Right ventricle myocardium superior (tissue), 1 donor: ENCODE measurements at places on chromosomes 2 and 18. TPM values are rescaled to one million over a fixed set of nuclear protein-coding genes. Genes with fewer than 3 reads are reported as not detected.

The SERPINB10 gene
- total RNA-seq: not detected

The LRP2 gene
- total RNA-seq: not detected

The CCDC74A gene
- total RNA-seq: 0.35 TPM

The ZNF385B gene
- total RNA-seq: 0.46 TPM

DNA sequence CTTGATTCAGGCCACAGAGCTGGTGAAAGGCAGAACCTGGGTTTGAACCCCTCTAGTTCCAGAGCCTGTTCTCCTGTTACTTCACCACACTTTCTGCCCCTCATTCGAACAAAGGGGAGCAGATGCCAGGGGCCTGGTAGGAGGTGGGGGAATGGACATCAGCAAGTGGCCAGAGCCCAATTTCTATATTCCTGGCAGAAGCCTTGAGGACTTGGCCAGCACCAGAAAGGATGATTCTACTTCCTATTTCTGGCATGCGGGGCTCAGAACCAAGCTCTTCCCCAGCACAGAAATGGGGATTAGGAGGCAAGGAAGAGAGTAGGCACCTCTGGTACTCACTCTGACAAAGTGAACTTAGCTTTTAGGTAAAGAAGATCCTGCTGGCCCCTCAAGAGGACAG, 49.3 kb downstream of the ADD2 start:
- DNase-seq: no peak

DNA sequence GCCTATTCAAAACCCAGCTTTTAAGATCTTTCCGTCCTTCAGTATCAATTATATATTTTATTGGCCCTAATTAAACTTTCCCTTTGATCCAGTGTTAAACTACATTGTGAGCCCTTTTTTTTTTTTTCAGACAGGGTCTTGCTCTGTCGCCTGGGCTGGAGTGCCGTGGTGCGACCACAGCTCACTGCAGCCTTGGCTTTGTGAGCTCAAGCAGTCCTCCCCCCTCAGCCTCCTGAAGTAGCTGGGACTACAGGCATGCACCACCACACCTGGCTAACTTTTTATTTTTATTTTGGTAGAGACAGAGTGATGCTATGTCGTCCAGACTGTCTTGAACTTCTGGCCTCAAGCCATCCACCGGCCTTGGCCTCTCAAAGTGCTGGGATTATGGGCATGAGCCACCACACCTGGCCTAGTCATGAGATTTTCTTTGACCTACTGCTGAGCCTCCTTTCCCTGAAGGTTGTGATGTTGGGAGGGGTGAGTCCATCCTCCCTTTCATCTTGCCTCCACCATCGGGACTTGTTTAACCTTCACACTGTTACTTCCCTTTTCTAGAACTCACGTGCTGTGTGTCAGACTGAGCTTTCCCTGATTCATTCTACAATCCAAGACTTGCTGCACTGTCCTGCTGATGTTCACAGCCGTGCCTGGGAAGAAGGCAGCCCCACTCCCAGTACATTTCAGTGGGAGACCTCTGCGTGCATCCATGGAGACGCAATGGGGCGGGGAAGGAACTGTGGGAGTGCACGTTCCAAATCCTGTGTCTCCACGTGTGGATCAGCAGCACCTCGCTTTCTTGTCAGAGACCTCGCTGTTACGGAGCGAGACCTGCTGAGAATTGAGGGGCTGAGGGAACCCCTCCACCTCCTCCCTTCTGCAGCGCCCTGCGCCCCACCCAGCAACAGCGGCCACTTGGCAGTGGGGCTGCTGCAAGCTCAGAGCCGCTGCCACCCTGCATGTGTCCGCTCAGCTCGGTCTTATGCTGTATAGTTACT, 10.8 kb downstream of the OXER1 start:
- no peak for DNase-seq

DNA sequence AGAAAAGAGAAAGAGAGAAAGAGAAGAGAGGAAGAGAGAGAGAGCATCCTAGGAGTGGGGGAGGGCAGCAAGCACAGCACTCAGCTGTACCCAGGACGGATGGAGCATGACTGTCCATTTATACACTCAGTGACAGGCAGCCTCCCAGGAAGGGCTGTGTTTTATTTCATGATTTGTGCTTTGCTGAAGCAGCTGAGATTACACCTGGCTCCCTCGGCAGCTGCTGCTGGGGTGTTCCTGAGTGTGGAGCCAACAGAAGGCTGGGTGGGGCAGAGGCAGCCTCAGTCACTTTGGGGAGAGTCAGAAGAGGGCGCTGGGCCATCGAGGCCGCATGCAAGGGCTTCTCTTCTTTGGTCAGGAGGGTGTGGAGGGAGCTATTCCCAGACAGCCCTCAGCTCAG, 47.8 kb upstream of the TEX51 start:
- DNase-seq: no peak

DNA sequence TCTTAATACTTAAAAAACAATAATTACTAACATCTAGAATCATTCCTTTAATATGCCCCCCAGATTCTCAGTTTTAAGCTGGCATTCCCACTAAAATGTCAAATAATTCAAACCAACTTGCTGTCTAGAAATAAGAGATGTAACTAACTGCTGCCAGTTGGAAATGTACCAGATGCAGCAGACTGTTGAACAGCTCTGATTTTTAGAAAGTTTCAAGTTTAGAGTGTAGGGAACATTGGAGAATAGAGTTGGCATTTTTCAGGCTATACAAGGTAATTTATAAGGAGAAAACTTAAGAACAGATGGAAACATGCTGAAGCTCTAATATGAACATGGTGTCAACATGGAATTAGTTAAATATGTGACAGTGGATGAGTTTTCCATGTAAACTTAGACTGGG, 101.4 kb downstream of the PTRHD1 start:
- no peak for DNase-seq

DNA sequence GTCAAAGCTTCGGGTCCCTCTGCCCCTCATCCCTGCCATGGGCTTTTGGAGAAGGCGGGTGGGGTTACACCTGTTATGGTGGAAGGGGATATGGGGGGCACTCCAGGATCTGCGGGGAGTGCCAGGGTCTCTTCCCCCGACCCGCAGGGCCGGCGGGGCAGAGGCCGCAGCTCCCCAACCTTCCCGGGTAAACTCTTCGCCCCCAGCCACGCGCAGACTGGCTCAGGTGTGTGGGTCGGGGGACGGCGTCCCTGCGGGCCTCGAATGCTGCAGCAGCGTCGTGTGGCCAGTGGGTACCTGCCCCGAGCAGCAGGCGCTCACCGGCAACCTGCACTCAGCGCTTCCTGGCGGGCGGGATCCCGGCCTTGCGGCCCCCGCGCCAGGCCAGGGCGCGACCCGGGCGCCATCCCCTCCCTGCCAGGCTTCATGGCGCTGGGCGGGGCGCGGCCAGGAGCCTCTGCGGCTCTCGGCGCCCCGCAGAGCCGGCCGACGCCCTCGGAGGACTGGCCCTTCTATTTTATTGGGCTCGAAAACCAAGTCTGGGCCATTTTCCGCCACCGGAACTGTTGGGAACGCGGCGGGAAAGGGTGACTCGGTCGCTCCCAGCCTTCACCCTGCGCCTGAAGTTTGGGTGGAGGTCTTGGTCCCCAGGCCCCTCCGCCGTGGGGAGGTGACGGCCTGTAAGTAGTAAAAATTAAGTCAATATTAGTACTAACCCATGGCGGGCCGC, 4.5 kb downstream of the GBX2 start:
- DNase-seq: no peak

- DNase-seq: no peak
Measured at GRCh38 chr2:199797431-199798403, 53.3 kb downstream of the FTCDNL1 start.

DNA sequence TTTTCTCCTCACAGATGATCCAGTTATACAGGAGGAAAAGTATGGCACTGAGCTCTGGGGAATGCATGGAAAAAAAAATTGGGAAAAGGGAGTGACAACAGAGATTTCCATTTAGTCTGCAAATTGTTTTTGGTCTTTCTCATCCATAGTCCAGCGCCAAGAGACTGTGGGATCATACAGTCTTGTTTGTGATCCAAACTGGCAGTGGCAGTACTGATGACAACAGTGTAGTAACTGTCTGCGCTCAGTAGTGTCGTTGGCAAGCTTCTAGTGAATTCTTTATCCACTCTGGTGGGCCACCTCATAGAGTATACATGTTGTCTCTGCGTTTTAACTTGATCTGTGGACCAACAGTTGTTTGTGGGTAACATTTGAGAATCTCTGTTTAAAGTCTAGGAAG, 37.9 kb downstream of the GALNT1 start:
- no peak for DNase-seq

DNA sequence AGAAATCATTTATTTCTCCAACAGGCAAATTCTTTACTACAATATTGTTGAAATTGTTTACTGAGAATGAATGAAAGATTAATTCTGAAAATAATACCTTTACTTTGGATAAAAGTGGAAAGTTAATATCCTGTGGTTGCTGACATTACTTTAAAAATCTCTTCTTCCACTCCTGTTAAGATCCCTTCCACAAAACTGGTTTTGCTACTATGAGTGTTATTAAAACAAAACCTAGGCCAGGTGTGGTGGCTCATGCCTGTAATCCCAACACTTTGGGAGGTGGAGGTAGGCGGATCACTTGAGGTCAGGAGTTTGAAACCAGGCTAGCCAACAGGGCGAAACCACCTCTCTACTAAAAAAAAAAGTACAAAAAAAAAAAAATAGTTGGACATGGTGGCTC, 123.9 kb upstream of the CCDC150 start:
- DNase-seq: no peak
